Activated CD4-positive, alpha-beta memory T cell treated with anti-CD3 and anti-CD28 coated beads for 36 hours (primary cell): ENCODE measurements at places on chromosomes 5 and 9. TPM values are rescaled to one million over a fixed set of nuclear protein-coding genes. Genes with fewer than 3 reads are reported as not detected.

PPP3R2 gene
- not detected for total RNA-seq

PTGR1 gene
- total RNA-seq, result 4.8 TPM

SLC6A18 gene
- total RNA-seq, result not detected

GRCh38 chr5:43484106-43484849, 613 bp upstream of the TMEM267 start:
- no peaks in the 10 kb centered on the region for H3K27me3 ChIP-seq
- peaks cover 20% of the 10 kb centered on the region for H3K36me3 ChIP-seq
- peaks cover 49% of the 10 kb centered on the region for H3K4me1 ChIP-seq
- H3K4me3 ChIP-seq, result peak overlapping the region; percentile 98

DNA sequence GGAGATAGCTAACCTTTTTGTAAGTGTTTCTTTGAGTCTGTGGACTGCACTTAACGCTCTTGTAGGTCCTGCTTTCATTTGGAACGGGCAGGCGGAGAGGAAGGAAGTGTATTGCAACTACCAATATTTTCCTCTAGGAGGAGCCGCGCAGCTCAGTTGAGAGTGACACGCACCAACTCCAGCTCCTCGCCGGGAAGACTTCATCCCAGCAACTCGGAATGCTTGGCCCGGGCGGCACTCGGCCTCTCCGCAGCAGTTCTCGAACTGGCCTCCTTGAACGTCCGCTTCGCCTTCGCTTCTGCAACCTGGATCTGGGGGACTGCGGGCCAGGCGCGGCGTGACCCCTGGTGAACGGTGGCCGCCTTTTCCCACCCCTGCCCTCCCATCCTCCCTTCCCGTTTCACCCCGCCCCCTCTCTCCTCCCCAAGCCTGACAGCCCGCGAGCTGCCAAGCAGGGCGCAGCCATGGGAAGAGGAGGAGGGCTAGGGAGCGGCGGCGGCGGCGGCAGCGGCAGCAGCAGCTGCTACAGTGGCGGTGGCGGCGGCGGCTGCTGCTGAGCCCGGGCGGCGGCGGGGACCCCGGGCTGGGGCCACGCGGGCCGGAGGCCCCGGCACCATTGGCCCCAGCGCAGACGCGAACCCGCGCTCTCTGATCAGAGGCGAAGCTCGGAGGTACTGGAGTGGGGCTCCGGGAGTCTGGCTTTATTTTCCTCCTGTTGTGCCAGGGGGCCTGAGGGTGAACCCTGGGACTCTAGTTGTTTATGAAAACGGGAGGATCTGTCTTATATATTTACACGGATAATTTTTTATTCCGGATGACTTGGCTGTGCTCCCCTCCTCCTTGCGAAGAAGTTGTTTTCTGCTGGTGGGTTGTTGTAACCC, at the start of gene GHR:
Gene GHR (plus strand): TSS at position 155 of the 881 bp plus-strand sequence. CDS start 142,436 bp downstream, outside the sequence.
- H3K27me3 ChIP-seq, result peaks cover 19% of the 10 kb centered on the region
- no peaks in the 10 kb centered on the region for H3K36me3 ChIP-seq
- peak; percentile 33 for DNase-seq
- H3K27ac ChIP-seq, result no peak within 1 kb of the TSS
- H3K4me1 ChIP-seq, result no peaks in the 10 kb centered on the region

DNA sequence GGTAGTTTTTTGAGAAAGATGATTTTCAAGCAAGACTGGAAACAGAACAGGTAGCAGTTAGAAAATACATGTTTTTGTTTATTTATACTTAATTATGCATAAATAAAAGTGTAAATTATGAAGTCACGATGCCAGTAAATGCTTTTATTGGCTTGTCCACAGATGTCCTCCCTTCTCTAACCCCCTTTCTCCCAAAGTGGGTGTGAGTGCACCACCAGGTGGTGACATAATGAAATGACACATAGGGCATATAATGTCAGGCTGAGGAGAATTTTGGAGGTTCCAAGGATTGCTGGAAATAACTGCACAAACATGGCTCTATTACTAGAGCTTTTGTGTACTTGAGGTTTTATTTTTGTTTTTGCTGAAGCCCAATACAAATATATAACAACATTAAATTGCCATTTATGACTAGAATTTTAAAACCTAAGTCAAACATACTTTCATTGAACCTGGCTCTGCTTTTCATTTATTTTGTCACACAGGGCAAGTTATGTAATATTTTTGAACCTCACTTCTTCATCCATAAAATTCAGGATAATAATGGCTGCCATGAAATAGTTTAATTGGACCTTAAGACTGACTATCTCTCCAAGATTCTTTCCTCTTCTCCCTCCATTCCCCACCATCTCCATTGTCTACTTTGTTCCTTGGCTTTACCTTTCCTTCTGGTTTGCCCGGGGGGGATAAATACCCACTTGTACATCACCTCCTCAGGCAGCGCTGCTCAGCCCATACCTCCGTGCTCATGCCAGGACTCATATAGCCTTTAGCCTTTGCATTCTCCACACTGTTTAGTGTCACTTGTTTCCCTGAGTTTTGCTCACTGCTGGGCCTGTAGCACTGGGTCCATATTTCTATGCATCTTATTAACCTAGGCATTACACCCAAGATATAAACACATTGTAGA, 168.8 kb downstream of the PDE4D start:
- peak; percentile 30 for DNase-seq
- no peaks in the 10 kb centered on the region for H3K36me3 ChIP-seq
- H3K27ac ChIP-seq, result no peak overlapping the region

- DNase-seq, result no peak
- H3K27ac ChIP-seq, result no peak overlapping the region
- H3K4me1 ChIP-seq, result no peaks in the 10 kb centered on the region
- H3K4me3 ChIP-seq, result no peak overlapping the region
- H3K27me3 ChIP-seq, result no peaks in the 10 kb centered on the region
Measured at GRCh38 chr9:16505199-16505598, 365.3 kb downstream of the BNC2 start.
